DMS79 (cell line): ENCODE measurements at places on chromosomes 4 and X.

- no peak for DNase-seq
Measured at GRCh38 chrX:13685126-13685763, 3.7 kb upstream of the RAB9A start.

DNA sequence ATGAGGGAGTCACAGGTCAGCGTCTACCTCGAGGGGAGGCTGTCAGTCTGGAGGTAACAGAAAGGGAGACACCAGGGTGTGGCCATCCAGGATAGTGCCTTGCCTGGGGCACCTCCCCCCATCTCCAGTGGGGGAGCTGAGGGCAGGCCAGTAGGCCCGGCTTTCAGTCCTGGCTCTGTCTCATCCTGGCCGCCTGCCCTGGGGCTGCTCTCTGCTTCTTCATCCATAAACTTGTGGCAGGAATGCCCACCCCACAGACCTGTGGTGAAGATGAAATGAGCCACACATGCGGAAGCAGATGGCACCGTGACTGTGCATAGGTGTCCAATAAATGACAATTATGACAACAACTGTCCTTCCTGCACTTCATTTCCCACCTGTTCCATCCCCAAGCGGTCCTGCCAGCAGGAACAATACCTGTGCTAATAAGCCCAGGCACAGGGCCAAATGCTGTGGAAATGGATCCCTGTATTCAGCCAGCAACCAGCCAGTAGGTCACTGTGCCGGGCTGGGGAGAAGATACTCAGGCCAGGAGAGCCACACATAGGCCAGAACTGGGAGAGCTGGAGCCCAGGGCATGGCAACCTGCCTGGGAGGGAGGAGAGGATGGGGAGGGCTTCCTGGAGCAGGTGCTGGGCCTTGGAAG lies 30.2 kb downstream of the TRO start:
- DNase-seq: no peak

- no peak for DNase-seq
Measured at GRCh38 chrX:49947781-49948180, 25.4 kb downstream of the CLCN5 start.

GRCh38 chrX:29082558-29082957 lies 495.3 kb downstream of the IL1RAPL1 start:
- no peak for DNase-seq

GRCh38 chrX:23667239-23668177 lies at the start of gene PRDX4:
PRDX4 (plus strand) TSS chrX:23667493; CDS start chrX:23667571, 78 bp downstream.
- DNase-seq: peak; percentile 42

- peak; percentile 50 for DNase-seq
Measured at GRCh38 chr4:83109480-83110222, 4.9 kb downstream of the PLAC8 start.

GRCh38 chrX:79065696-79066095 lies 78.8 kb upstream of the GPR174 start:
- no peak for DNase-seq

DNA sequence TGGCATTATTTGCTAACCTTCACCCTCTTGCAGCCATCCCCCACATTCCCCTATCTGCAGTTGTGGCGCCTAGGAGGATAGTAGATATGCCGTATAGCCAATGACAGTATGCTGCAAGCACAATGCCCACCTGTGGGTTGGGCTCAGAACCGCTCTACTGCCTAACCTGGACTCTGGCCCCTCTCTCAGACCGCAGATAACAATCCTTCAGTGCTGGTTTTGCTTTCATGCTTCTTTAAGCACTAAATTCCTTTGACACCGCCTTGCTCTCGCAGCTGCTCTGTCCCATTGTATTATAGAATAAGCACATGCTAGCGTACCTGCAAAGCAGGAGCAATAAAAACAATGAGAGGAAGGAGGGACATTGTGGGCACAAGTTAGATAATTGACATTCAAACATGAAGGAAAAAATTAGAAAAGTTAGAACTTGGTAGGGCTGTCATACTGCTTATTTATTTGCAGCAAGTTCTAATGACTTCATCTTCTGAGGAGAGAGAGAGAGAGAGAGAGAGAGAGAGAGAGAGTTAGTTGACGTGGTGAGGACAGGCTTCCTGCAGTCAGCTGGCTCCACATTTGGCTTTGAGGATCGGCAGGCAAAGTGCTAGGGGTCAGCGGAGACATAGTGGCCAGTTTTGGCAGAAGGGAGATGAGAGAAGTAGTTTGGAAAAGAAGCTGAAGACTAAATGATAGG lies 55.8 kb downstream of the WWC2 start:
- DNase-seq: no peak

DNA sequence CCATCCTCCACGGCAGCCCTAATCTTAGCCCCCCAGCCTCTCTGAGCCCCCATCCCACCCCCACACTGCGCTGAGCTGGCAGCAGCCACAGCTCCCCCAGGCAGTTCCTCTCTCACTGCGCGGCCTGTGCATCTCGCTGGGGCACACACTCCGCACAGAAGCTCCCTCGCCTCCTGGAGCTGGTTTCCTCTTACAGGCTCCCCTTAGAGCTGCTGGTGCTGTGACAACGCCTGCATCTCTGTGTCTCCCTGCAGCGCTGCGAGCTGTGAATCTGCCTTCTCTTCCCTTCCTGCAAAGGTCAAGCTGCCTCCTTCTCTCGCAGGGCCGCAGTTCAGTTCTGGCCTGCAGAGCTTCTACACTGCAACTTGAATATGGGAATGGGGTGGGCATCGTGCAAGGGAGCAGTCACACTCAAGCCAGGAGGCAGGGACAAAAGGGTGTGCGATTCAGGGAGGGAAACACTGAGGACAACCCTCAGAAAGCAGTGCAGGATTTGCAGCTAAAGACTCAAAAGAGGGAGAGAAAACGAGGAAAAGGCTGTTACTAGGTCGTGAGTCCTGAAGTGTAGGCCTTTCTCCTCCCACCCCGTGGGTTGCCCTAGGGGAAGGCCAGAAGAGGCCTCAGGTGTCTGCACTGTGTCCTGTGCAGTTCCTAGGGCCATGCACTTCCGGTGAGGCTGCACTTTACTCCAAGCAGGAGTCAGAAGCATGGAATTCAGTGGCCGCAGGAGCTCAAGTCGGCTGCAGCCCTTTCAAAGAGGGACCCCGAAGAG lies 87.0 kb downstream of the BCOR start:
- DNase-seq: no peak

GRCh38 chr4:13484749-13485221 lies 645 bp upstream of the RAB28 start:
- DNase-seq: no peak

DNA sequence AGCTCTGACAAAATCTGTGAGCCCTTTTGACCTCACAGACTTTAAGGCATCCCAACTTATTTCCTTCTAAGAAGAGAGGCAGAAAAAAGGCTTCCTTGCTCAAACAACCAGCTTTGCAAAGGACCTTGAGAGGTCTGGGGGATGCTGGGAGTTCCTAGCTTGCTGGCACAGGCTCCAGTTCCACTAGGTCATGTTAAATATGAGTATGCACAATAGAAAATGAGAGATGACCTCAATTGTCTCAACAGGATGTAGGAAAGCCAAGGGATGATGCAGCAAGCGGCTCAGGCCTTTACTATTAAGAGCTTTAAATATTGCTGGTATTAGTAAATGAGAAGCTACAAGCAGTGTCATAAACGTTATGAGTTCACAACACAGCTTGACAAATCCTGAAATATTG lies 13.3 kb upstream of the ZNF827 start:
- no peak for DNase-seq

GRCh38 chr4:81743731-81744435 lies 272.2 kb upstream of the RASGEF1B start:
- no peak for DNase-seq

- no peak for DNase-seq
Measured at GRCh38 chrX:97268182-97268680, 384.5 kb downstream of the RPA4 start.

GRCh38 chr4:155164718-155165117 lies 43.7 kb upstream of the NPY2R start:
- no peak for DNase-seq

DNA sequence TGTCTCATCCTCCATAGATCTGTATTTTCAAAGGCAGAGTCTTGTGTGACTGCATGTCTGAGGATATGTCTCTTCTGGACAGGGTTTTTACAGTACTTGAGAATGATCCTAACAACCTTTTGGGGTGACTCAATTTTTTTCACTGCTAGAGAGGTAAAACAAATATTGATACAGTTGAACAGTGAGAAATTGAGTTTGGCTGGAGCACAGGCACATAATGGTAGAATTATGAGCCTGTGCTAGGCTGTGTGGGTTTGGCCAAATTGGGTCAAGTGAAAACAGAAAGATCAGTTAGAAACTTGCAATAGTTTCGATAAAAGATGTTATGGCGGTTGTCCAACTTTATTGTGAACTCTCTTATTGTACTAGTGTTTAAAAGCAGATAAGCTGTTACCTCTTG lies 23.3 kb upstream of the EOLA2 start:
- DNase-seq: no peak

- no peak for DNase-seq
Measured at GRCh38 chr4:130044788-130045531, 949.0 kb downstream of the C4orf33 start.

- no peak for DNase-seq
Measured at GRCh38 chr4:6239486-6239885, 30.2 kb upstream of the WFS1 start.

- no peak for DNase-seq
Measured at GRCh38 chrX:47176101-47176740, 17.4 kb upstream of the UBA1 start.

- DNase-seq: no peak
Measured at GRCh38 chr4:121709766-121710405, 13.1 kb upstream of the ANXA5 start.

- DNase-seq: no peak
Measured at GRCh38 chr4:87100168-87100567, 120.2 kb downstream of the KLHL8 start.

- no peak for DNase-seq
Measured at GRCh38 chrX:17549107-17549651, 174.2 kb downstream of the NHS start.

- no peak for DNase-seq
Measured at GRCh38 chr4:56469489-56470210, 2.2 kb downstream of the SRP72 start.

- DNase-seq: no peak
Measured at GRCh38 chr4:155408796-155409195, 32.0 kb upstream of the MAP9 start.

DNA sequence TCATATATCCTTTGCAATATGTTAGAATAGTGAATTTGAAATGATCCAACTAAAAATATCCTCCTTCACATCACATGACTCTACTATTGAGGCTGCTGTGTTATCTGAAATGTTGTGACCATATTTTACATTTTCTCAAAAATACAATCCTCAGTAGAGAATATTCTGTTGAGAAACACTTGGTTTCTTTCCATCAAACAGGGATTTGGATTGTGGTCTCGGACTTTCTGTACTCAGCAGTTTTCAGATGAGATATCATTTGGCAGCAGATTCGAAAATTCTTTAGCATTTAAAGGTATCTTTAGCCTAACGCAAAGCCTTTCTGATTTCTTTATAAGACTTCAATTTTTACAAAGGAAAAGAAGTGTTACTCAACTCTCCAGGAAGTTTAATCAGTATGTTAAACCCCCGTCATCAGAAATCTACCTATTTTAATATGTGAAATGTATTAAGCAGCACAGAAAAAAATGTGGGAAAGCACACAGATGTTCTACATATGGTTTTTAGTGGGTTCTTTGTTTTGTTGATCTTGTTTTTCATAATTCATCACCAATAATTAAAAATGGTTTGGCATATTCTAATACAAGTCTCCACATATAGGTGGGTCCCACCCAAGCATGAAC lies 55.4 kb upstream of the ANXA3 start:
- DNase-seq: no peak

DNA sequence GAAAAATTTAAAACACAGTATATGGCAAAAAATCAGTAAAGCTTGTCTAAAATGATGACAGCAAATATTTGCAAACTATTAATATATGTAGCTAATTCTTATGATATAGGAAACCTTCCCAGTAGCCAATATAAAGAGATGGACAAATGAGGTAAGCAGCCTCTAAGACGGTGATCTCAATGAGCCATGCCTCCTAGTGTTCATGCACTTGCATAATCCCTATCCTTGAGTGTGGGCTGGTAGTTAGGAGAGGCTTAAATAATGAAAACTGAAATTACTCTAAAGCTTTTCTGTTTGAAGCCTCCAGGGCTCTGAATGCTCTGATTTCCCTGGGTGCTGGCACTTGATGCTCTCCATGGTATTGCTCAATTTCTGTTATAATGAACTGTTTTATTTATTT lies 24.6 kb upstream of the ARMCX4 start:
- no peak for DNase-seq

DNA sequence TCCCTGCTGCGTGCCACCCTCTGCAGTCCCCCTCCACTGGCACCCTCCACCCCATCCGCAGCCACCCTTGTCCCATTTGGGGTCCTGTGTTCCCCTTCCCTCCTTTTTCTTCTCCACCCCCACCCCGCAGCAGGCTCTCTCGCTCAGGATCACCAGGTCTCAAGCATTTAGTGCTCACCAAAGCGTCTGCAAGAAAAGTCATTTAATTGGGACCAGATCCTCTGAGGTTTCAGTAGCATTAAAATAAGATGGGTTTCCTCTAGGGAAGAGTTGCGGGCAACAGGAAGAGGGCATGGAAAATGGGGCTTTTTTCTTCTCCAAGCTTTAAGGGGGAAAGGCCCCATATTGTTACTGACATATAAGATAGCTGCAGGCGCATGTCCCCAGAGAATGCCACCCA lies 4.9 kb upstream of the HAUS7 start:
- DNase-seq: no peak

GRCh38 chr4:37905533-37906169 lies 14.8 kb downstream of the TBC1D1 start:
- DNase-seq: no peak

- no peak for DNase-seq
Measured at GRCh38 chrX:25026576-25026975, 10.8 kb upstream of the ARX start.
